ENCODE measurements at places on chromosomes 4 and X. TPM values are rescaled to one million over a fixed set of nuclear protein-coding genes. Genes with fewer than 3 reads are reported as not detected.

The STBD1 gene
- 0.47 TPM for total RNA-seq

The MID1 gene
- total RNA-seq: 47.1 TPM

The LRIT3 gene
- 0.19 TPM for total RNA-seq

The MPP1 gene
- total RNA-seq: 13.2 TPM

The CXCL3 gene
- total RNA-seq: 1.0 TPM

The SPANXN5 gene
- not detected for total RNA-seq

The C1QTNF7 gene
- not detected for total RNA-seq

The PDGFRA gene
- 2.1 TPM for total RNA-seq

The SORCS2 gene
- 1.2 TPM for total RNA-seq

The TSPAN6 gene
- total RNA-seq: 69.7 TPM

All from neural crest cell (in vitro differentiated cells).